ENCODE measurements at places on chromosomes 5 and 9. TPM values are rescaled to one million over a fixed set of nuclear protein-coding genes. Genes with fewer than 3 reads are reported as not detected.
A peak's percentile ranks its signal among the peaks of the same experiment; 100 is the strongest.

MLANA gene
- 1.2 TPM for total RNA-seq

SLC44A1 gene
- total RNA-seq = 52.5 TPM

MRPL41 gene
- total RNA-seq = 11.8 TPM

F2RL2 gene
- total RNA-seq = 0.96 TPM

SPEF2 gene
- total RNA-seq = 11.8 TPM

SPINK4 gene
- total RNA-seq = not detected

IFNA10 gene
- total RNA-seq = 2.6 TPM

SLIT3 gene
- 82.6 TPM for total RNA-seq

BTNL3 gene
- total RNA-seq = not detected

PCDHGC5 gene
- 8.2 TPM for total RNA-seq

SELENOP gene
- total RNA-seq = 148 TPM

ARSI gene
- 15.9 TPM for total RNA-seq

SPZ1 gene
- total RNA-seq = 3.9 TPM

DNA sequence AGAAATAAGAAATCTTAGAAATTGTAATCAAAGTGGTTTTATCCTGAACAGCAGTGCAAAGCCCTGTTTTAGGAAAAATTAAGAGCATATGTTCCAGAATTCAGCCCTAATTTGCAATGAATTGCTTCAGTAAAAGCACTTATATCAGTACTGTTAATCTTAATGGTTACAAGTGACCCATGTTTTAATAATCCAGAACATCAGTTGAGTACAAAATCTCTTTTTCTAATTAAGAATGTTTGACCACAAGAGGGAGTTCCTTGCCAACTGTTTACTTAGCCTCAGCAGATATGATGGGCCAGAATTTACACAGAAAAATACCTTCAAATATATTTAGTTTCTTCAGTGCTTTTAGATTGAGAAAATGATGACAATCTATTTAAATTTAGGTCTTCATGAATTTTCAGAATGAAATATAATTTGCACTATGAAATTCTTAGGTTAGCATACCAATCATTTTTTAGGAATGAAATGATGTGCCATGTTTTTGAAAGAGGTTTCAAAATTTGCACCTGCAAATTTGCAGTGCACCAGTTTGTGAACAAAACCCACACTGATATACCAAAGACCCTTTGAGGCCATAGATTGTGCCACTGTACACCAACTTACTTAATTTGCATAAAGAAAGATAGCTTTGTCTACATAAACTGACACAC, 926.3 kb upstream of the ARRDC3 start:
- peak; percentile 46 for DNase-seq

GRCh38 chr5:174259696-174260420, 214.4 kb downstream of the NSG2 start:
- no peak for DNase-seq

DNA sequence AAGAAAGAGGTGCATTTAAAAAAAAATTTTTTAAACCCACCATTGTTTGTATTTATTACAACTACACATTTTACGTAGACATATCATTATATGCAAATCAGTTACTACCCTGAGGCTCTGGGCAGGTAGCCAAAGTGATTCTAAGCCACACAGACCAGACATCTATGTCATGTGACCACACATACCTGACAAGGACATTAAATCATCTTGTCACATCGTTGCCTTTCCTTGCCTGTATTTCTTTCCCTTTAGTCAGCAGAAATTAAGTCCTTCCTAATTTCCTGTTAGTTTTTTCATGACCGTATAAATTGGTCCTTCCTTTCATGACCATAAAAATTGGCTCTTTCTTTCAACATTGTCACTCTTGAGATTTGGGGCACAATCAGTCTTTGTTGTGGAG, 134.2 kb upstream of the MARCHF11 start:
- DNase-seq = no peak

- peak; percentile 9 for DNase-seq
Observed at GRCh38 chr9:72424131-72424530, 59.1 kb upstream of the ZFAND5 start.

DNA sequence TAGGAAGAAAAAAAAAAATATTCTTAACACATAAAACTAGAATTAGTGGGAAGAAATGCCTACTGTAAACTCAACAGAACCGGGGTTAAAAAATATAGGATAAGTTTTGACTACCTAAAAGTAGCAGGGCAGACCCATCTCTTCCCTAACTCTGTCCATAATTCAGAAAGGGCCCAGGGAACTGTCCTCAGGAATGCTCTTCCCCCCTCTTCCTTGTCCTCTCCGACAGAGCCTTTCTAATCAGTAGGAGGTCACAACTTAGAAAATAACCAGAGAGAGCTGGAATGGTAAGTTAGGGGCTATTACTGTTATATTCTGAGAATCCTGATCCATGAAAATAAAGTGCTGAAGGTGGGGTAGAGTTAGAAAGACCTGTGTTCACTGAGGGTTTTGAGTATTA, 22.2 kb downstream of the PIK3R1 start:
- DNase-seq = no peak

DNA sequence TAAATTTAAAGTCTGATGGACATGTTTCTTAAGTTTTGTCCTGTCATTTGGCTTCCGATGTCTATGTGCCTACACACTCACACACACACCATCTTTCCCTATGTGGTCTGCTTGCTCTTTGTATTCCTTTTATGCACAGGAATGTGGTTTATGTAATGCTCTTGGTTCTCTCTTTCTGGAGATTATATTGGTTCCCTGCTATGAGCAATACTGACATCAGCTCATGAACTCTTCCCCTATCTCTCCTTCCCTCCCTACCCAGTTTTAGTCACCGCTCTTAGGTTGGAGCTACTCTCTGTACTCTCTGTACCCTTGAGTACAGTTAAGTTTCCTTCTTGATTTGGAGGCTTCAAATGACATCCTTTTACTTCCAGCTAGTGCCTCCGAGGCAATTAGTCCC, 77.9 kb upstream of the MVB12B start:
- peak; percentile 19 for DNase-seq

DNA sequence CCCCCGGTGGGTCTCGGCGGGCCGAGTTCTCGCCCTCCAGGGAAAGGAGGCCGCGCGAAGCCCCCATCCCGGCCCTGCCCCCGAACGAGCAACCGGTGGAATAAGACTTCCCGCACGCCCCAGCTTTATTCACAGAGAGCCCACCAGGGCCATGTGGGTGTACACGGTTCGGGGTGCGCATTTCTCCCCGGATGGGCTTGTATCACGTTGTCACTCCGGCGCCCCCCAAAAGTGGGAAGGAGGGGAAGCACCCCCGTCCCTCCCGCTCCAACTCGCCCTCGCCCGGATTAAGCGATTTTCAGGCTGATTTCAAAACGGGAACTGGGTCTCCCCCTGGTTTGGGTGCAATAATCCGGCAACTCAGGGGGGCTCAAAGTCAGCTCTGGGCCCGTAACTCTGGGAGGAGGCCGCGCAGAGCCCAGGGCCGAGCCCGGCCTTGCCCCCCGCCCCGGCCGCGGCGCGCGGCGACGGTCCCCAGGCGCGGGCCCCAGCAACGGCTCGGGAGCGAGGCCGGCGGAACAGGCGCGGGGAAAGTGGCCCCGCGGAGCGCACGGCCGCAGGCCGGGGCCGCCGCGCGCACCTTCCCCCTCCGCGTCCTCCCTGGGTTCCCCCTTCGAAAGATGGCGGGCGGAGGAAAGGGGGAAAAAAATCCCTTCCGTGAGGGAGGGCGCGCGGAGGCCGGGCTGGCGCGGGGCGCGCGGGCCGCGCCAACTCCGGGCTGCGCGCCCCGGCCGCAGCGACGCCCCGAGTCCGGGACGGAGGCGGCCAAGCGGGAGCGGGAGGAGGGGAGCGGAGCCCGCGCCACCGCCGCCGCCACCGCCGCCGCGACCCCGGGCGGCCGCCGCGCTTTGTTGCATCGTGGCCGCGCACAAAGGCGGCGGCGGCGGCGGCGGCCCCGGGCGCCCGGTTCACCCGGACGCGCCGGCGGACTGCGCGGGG, 644 bp downstream of the BRD3 start:
- peak; percentile 36 for DNase-seq

GRCh38 chr5:177476531-177477233, 3.2 kb upstream of the DBN1 start:
- DNase-seq = peak; percentile 79

DNA sequence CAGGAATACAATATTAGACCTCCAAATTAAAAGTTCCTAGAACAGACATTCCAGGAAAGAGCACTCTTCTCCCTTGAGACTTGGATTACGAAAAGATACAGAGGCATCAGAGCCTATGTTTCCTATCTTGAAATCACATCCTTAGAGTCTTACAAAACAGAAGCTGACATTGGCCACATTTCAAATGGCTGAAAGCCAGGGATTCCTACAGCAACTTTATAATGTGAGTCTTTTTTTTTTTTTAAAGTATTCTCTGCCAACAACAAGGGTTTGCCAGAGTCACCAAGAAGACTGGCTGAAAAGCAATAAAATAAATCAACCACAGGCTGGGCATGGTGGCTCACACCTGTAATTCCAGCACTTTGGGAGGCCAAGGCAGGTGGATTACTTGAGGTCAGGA, 63.1 kb downstream of the TRPM6 start:
- DNase-seq = peak; percentile 61

GRCh38 chr5:27708534-27708933, 670.1 kb upstream of the CDH9 start:
- peak; percentile 49 for DNase-seq

- DNase-seq = no peak
Observed at GRCh38 chr9:79028101-79028500, 543.7 kb upstream of the TLE4 start.

- peak; percentile 95 for DNase-seq
Observed at GRCh38 chr9:81613002-81613812, 76.1 kb downstream of the TLE1 start.

GRCh38 chr5:54344653-54345052, 34.3 kb upstream of the ARL15 start:
- DNase-seq = no peak

GRCh38 chr5:107633171-107633901, 37.4 kb downstream of the EFNA5 start:
- no peak for DNase-seq

DNA sequence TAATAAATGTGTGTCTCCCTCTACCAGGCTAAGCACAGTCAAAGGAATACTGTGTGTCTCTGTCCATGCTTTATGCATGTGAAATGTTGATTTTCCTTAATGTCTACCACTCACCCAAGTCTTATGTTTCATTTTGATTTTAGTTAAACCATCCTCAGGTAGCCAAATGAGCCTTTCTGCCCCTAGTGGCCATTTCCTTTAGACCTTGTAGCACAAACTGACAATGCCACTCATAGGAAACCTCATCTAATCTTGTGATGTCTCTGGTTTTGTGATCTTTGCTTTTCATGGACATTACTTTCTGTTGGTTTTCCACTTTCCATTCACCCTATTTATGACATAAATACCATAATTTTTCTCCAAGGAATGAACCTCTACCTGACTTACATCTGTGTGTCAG, 820.8 kb downstream of the MAT2B start:
- DNase-seq = no peak

Data from umbilical cord (tissue), 2 donors.